ENCODE measurements at places on chromosomes 4 and X.
A peak's percentile ranks its signal among the peaks of the same experiment; 100 is the strongest.

DNA sequence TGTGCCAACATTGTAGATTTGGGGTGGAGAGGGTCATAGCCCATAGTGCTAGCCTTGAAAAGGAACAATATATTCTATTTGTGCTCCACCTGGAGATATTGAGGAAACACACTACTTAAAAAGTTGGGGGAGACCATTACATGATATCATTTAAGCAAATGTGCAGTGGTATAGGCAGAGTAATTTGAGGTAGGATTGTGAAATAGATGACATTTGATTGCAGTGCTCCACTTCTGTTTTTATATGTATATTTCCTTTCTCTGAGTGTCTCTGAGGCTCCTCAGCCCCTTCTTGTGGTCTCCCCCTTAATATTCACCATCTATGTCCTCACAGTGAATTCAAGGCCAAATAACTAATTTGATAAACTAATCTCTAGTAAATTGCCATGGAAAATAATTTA, 85.6 kb upstream of the NMU start:
- DNase-seq = no peak

DNA sequence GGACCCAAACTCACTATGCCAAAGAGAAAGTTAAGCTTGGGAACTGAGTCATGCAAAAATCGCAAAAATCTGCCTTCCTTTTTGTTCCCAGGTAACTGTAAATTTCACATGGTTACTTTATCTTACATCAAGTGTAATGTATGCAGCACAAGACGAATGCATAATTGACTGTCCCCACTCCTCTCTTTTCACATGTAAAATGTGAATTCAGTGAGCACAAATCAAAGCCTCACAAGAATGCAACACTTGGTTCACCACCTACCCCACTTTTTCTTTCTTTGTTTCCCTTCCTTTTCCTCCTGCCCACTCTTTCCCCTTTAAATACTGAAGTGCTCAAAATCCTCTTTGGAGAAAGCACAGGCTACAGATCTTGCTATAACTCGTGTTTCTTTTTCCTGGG, 53.2 kb downstream of the MAGED4B start:
- no peak for DNase-seq

- no peak for DNase-seq
These were observed 56.5 kb downstream of the BMPR1B start for GRCh38 chr4:94814237-94814636.

GRCh38 chrX:131792356-131792749, 230.7 kb upstream of the STK26 start:
- DNase-seq = peak; percentile 91

DNA sequence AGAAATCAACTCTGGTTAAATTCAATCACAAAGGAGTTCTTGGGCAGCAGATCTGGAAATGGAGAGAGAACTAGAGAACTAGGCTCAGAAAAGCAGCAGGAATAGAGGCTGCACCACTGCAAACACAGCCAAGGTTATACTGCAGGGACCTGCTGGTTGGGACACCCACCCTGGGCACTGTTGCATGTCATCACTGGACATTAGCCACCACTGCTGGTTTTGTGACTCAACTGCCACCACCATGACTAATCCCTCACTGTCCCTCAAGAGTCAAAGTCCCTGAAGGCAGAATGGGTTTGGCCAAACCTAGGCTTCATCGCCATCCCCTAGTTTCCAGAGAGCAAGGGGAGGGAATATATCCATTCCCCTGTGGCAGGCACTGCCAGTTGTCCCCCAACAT, 38.1 kb upstream of the IRAK1 start:
- no peak for DNase-seq

DNA sequence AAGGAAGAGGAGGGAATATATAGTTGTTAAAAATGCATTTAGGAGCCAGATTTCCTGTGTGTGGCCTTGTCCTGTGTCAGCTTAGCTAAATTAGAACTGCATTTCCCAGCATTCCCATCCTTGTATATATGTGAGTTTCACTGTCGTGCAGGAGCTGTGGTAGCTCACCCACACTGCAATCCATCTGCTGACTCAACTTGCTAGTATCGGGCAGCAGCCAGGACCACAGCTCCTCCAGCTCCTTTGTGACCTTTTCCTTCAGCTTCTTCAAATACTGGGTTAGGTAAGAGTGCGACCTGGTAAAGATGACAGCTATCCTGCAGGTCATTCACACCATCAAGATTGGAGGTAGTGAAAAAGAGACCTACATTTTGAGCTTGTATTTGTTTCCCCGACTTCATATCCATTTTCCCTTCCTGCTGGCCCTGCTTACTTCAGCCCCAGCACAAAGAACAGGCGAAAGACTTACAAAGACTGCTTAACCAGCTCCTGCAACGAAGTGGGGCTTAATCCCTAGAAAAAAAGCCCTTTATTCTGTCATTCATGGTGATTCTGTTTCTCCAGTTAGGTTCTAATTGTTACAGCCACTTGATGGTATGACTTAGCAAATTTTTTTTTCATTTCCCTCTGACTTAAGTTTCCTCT, 11.4 kb downstream of the ASIC5 start:
- DNase-seq = no peak

- DNase-seq = peak; percentile 59
These were observed at the start of gene GAB3 for GRCh38 chrX:154750301-154751202. Gene GAB3 (minus strand): TSS chrX:154751077. CDS start chrX:154751025, 52 bp downstream.

DNA sequence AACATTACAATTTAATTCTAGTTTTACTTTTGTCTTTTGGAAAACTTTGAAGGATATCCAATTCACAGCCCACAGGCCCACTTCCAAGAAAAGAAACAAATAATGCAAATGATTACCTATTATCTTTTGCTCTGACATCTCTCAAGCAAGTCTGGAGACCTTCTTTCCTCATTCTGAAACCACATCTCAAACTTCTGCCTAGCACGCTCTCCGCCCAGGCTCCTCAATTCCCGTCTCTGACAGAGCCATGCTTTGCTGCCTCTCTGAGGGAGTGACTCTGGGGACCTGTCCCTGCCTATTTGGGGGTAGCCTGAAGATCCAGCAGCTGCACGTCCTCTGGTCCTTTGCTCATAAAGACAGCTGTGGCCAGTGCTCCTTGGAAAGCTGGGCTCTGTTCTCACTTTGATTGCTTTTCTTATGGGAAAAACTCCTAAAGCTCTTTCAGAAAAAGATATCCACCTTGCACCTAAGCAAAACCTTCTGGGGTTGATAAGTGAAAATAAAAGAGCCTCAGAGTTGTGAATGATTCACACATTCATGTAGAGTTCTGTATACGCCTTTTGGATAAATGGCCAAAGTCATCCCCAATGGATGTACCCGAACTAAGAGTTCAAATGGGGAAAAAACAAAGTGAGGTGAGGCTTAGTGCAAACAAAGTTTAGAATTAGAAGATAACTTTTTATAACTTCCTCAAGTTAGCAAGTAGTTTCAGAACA, 72.4 kb upstream of the TNIP3 start:
- DNase-seq = no peak

GRCh38 chr4:153274967-153275366, 69.5 kb upstream of the MND1 start:
- DNase-seq = no peak

DNA sequence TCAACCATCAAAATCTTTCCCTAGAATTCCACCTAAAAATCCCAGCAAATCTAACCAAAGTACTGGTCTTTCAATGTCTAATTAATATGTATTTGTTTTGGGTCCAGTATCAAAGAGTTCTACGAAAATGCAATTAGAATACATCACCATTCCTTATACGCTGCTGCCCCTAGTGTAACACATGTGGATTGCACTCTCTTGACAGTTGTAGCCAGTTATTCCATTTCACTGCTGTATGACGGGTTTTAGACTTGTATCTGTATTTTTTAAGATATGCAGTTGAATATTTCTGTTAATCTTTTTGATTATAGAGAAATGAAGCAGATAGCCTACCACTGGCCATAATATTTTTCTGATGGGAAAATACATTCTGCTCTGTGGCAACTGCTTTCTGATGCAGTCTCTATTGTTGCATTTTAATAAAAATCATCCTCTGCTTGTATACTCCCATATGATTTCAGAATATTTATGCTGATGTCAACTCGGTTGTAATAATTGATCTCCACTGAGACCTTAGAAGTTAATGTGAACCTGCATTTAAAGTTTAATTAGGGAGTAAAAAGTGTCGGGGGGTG, 17.1 kb upstream of the PAGE2B start:
- peak; percentile 56 for DNase-seq

DNA sequence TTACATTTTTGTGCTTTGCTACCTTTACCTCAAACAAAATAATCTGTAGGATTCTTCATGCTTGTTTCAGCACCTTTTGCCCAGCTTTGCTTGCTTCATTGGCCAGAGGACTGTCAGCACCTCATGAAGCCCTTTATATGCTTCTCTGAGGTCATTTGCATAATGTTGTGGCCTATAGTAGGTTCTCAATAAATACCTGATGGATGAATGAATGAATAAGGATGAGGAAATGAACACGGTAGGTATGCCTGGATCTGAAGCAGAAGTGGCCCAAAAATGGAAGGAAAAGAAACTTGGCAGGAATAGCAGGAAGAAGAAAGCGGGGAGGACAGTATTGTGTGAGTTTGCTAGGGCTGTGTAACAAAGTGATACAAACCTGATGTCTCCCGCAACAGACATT, 7.9 kb downstream of the GRK4 start:
- DNase-seq = no peak

- peak; percentile 54 for DNase-seq
These were observed 692 bp downstream of the SPCS3 start for GRCh38 chr4:176320340-176320975.

GRCh38 chr4:139241086-139241783, 38.8 kb downstream of the MGARP start:
- DNase-seq = no peak

- DNase-seq = no peak
These were observed 22.3 kb upstream of the HTRA3 start for GRCh38 chr4:8247047-8247930.

- DNase-seq = no peak
These were observed 18.5 kb downstream of the HERC3 start for GRCh38 chr4:88610771-88611170.

DNA sequence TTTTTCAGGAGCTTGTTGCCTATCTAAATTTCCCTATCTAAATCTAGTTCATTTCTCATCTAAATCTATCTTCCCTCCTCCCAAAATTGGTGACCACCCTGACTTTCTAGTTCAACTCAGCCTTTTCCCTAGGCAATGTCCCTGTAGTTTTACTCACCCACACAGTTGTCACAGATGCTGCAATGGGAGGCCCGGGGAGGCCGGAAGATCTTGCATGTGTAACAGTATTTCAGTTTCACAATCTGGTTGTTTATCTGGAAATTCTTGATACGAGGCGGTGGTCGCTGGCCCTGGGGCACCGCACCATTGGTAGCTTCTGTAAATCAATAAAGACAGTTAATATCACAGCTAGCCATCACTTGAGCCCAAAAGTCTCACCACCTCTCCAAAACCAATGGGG, 20.2 kb downstream of the ZDHHC9 start:
- DNase-seq = no peak

- DNase-seq = no peak
These were observed 229.6 kb upstream of the AGTR2 start for GRCh38 chrX:115940888-115941332.

Data from NCI-H1105 treated with DMSO at 0.1 percent for 48 hours (cell line).